PC-9 (cell line): ENCODE measurements at places on chromosomes 4 and X. TPM values are rescaled to one million over a fixed set of nuclear protein-coding genes. Genes with fewer than 3 reads are reported as not detected.
A peak's percentile ranks its signal among the peaks of the same experiment; 100 is the strongest.

Gene CYSLTR1
- not detected in 2 replicates for total RNA-seq

Gene ARAP2
- total RNA-seq = 17.7 and 25.8 TPM in 2 replicates

Gene GUCY1B1
- 0.38 and 0.39 TPM in 2 replicates for total RNA-seq

Gene LAMP2
- 92.4 and 123 TPM in 2 replicates for total RNA-seq

Gene LANCL3
- 0.83 and 1.5 TPM in 2 replicates for total RNA-seq

Gene GIMD1
- total RNA-seq = not detected in 2 replicates

Gene MAGEA4
- total RNA-seq = not detected in 2 replicates

Gene RAB33A
- total RNA-seq = 0.57 and 0.95 TPM in 2 replicates

Gene PSAPL1
- total RNA-seq = 0.15 TPM in 2 replicates

Gene NAP1L2
- total RNA-seq = not detected in 2 replicates

DNA sequence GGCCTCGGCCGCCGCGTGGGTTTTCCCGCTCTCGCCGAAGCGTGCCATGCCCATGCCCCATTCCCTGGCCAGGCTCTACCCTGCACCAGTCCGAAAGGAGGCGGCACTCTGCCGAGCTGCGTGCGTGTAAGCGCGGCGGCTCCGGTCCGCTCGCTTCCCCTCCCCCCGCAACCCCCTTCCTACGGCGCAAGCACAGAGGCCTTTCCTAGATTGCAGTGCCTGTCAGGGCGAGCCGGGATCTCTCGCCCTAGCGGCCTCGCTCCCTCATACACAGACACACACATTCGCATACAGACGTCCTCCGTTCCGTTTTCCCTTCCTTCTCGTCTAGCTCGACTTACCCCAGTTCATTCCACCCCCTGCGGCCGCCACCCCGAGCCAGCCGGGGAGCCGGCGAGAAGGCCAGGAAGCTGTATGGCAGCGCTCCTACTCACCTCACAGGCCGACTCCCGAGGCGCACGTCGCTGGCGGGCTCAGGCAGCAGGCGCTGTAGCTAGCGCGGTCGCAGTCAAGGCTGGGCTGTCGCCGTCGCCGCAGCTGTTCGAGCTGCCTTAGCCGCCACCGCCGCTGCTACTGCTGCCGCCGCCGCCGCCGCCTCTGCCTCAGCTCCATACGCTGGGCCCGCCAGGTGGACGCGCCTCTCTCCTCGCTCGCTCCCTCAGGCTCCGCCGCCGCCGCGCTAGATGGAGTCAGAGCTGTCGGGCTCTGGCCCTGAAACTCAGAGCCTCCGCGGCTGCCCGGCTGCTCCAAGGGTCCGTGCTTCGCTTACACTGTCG is 615 bp downstream of the NEXMIF start:
- H3K27me3 ChIP-seq = no peaks in the 10 kb centered on the region
- DNase-seq = no peak
- H3K27ac ChIP-seq = no peak overlapping the region
- H3K4me3 ChIP-seq = no peak overlapping the region
- no peaks in the 10 kb centered on the region for H3K36me3 ChIP-seq
- H3K4me1 ChIP-seq = no peaks in the 10 kb centered on the region

DNA sequence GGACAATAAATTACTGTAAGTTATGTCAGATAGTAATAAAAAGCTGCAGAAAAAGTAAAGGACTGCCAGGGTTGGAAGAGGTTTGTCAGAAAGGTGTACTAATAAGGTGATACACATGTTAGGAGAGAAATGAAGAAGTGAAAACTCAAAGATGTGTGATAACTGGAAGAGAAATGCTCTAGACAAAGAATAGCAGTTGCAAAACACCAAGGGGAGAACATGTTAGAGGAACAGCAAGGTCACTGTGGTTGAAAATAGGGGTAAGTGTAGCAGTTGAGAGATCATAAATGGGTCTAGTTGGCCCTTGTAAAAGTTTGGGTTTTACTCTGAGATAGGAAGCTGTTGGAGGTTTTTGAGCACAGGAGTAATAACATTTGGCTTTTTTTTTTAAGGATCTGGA is 46.9 kb downstream of the HSPA4L start:
- 0 out of 2 replicates have a peak, but pooled peaks cover 12% of the 10 kb centered on the region for H3K36me3 ChIP-seq
- no peaks in the 10 kb centered on the region for H3K4me1 ChIP-seq
- no peaks in the 10 kb centered on the region for H3K27me3 ChIP-seq
- no peak overlapping the region for H3K27ac ChIP-seq

- no peak for DNase-seq
- H3K36me3 ChIP-seq = no peaks in the 10 kb centered on the region
- H3K4me1 ChIP-seq = no peaks in the 10 kb centered on the region
- H3K27me3 ChIP-seq = no peaks in the 10 kb centered on the region
- no peak overlapping the region for H3K4me3 ChIP-seq
These were observed 166.2 kb downstream of the ATP10D start for GRCh38 chr4:47651231-47651630.

DNA sequence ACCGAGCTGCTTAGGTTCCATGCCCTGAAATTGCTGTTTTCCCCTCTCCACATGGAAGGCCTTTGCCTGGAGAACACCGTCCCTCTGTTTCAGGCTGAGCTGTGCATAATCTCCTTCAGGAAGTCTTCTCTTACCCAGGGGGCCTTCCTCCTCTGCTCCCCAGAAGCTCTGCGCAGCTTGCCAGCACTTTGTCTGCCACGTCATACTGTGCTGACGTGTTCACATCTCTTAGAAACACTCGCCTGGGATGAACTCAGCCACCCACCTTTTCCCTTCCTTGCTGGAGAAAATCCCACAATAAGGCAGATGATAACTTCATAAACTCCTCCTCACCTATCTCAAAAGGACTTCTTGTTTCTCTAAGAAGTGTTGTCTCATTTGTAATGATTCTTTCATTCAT is 110.7 kb downstream of the ARHGAP10 start:
- no peaks in the 10 kb centered on the region for H3K27me3 ChIP-seq
- no peaks in the 10 kb centered on the region for H3K4me1 ChIP-seq
- no peak for DNase-seq
- no peaks in the 10 kb centered on the region for H3K36me3 ChIP-seq

GRCh38 chrX:46978341-46979291 is 66.4 kb downstream of the JADE3 start:
- peak overlapping the region; percentile 74 for H3K27ac ChIP-seq
- no peak overlapping the region for H3K4me3 ChIP-seq
- H3K27me3 ChIP-seq = no peaks in the 10 kb centered on the region
- peaks cover 8% of the 10 kb centered on the region for H3K4me1 ChIP-seq
- H3K36me3 ChIP-seq = no peaks in the 10 kb centered on the region

GRCh38 chr4:24795666-24796381 is 451 bp downstream of the SOD3 start:
- H3K27ac ChIP-seq = 0 out of 2 replicates have a peak overlapping the region, but pooled peaks have one; percentile 12
- H3K36me3 ChIP-seq = no peaks in the 10 kb centered on the region
- DNase-seq = peak; percentile 4
- H3K27me3 ChIP-seq = no peaks in the 10 kb centered on the region

DNA sequence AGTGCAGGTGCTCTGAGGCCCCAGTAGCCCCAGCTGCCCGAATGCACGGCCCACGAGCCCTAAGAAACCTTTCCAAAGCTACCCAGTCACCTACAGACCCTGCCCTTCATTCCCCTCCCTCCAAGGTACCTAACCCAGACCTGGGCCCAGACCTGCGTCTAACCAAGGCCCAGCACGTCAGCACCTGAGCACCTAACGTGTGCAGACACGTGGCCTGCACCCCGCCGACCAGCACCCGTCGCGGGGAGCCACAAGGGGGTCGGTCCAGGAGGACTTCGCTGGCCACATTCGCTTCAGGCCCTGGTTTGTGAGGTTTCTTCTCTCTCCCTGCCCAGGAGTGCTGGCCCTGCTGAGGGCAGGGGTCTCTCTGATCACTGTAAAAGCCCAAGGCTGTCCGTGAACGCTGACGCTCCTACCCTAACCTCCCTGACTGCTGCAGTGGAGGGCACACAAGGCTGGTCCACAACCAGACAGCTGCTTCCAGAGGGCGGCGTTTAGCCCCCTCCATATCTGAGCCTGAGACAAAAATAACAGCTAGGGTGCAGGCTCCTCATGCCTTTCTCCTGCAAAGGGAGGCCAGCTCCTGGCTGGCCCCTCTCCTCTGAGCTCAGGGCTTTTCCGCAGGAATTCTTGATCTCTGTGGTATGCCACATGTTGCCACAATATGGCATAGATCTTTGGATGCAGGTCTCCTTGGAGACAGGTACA is 31.8 kb downstream of the WDR1 start:
- no peak overlapping the region for H3K4me3 ChIP-seq
- H3K27ac ChIP-seq = no peak overlapping the region
- H3K36me3 ChIP-seq = 0 out of 2 replicates have a peak, but pooled peaks cover 4% of the 10 kb centered on the region

GRCh38 chr4:153792618-153793247 is 3.9 kb upstream of the SFRP2 start:
- H3K4me1 ChIP-seq = no peaks in the 10 kb centered on the region
- H3K27ac ChIP-seq = no peak overlapping the region
- no peak for DNase-seq
- no peaks in the 10 kb centered on the region for H3K36me3 ChIP-seq
- no peaks in the 10 kb centered on the region for H3K27me3 ChIP-seq

- H3K4me3 ChIP-seq = no peak overlapping the region
- DNase-seq = no peak
- no peaks in the 10 kb centered on the region for H3K36me3 ChIP-seq
- no peak overlapping the region for H3K27ac ChIP-seq
- H3K4me1 ChIP-seq = no peaks in the 10 kb centered on the region
These were observed 300.9 kb downstream of the SPIN4 start for GRCh38 chrX:63050225-63050624.

DNA sequence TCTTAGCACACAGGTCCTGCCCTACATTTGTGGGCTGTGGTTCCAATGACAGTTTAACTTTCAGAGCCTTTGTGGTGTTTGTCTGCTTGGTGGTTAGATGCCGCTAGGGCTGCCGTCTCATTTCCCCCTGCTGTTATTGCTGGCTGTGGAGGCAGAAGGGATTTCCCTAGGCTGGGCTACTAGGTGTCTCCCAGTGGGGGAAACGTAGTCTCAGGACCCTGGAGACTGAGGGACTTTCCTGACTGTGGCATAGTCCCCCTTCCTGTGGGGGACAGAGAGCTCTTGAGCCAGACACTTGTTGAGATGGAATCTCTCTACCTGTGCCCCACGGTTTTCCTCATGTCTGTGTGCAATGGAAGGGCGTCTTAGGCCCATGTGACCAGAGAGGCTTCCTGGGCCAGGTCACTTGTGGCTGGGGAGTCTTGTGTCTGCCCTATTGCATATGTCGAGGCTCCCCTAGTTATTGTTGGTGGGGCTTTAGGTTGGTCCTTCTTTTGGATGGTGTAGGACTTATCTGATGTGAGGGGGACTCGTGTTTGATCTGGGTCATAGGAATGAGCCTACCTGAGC is 68.2 kb downstream of the ARHGAP10 start:
- no peaks in the 10 kb centered on the region for H3K36me3 ChIP-seq
- peaks cover 7% of the 10 kb centered on the region; the same call in 1 of the 2 replicates for H3K4me1 ChIP-seq
- no peaks in the 10 kb centered on the region for H3K27me3 ChIP-seq
- no peak overlapping the region for H3K4me3 ChIP-seq

GRCh38 chr4:68011684-68012083 is 48.4 kb upstream of the TMPRSS11A start:
- no peak for DNase-seq
- H3K4me3 ChIP-seq = no peak overlapping the region
- no peak overlapping the region for H3K27ac ChIP-seq
- no peaks in the 10 kb centered on the region for H3K36me3 ChIP-seq
- H3K4me1 ChIP-seq = no peaks in the 10 kb centered on the region

DNA sequence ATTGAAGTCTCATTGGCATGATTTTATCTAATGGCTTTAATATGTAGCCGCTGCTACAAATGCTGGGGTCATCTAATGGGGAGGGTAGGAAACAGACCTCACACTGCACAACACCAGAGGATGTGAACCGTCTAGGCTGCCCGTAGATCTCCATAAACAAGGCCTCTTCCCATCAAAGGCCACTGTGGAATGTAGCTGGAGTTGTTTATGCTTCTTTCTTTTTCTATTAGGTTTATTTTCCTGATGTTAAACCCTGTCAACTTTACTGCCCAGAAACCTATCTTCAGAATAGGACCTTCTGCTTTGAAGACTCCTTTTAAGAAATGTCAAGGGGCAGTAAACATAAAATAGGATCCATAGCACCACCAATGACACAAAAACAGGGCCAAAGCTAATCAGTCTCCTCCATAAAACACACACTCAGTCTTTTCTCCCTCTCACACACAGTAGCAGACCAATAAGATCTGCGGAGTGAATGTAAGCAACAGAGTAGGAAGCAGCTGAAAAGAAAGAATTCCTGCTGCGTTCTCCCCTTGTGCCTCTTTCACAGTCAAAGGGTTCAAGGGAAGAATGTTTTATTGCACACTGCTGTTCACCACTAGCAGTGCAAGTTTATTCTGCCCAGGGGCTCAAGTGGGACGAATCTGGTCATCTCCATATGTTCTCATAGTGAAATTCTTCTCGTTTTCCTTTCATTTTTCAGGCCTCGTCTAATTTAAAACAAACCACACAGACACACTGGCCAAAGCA is 72.2 kb downstream of the MAML3 start:
- no peak overlapping the region for H3K27ac ChIP-seq
- no peak overlapping the region for H3K4me3 ChIP-seq
- DNase-seq = no peak
- no peaks in the 10 kb centered on the region for H3K36me3 ChIP-seq
- H3K4me1 ChIP-seq = peaks cover 40% of the 10 kb centered on the region
- no peaks in the 10 kb centered on the region for H3K27me3 ChIP-seq

- no peak for DNase-seq
- H3K4me1 ChIP-seq = peaks cover 22% of the 10 kb centered on the region
- no peak overlapping the region for H3K4me3 ChIP-seq
- no peaks in the 10 kb centered on the region for H3K36me3 ChIP-seq
These were observed 156.6 kb upstream of the SCML1 start for GRCh38 chrX:17580539-17581152.

DNA sequence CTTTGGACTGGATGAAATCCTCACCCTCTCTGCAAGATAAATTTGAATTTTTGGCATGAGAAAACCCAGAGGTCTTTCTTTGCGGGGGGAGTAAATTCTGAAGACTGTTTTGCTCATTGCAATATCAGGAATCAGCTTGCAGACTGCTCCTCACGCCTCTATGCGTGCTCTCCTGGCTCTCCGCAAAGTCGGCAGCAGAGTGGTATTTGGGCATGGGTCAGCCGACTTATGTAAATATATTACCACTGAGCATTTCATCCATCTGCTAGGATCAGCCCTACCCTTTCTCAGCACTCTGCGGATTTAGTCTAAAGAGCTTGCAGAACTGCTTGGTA is 288.0 kb downstream of the ASMT start:
- no peak for DNase-seq
- H3K4me1 ChIP-seq = no peaks in the 10 kb centered on the region
- H3K27me3 ChIP-seq = peaks cover 35% of the 10 kb centered on the region
- no peak overlapping the region for H3K4me3 ChIP-seq
- H3K27ac ChIP-seq = no peak overlapping the region

GRCh38 chr4:6493658-6494304 is 21.4 kb upstream of the PPP2R2C start:
- no peak for DNase-seq
- H3K4me3 ChIP-seq = no peak overlapping the region
- no peaks in the 10 kb centered on the region for H3K27me3 ChIP-seq
- no peaks in the 10 kb centered on the region for H3K4me1 ChIP-seq
- no peaks in the 10 kb centered on the region for H3K36me3 ChIP-seq

GRCh38 chr4:122679317-122679716 is 53.2 kb upstream of the BBS12 start:
- DNase-seq = peak; percentile 12
- H3K4me3 ChIP-seq = no peak overlapping the region
- H3K27ac ChIP-seq = no peak overlapping the region
- H3K36me3 ChIP-seq = no peaks in the 10 kb centered on the region
- no peaks in the 10 kb centered on the region for H3K4me1 ChIP-seq
